ENCODE measurements at places on chromosomes 11 and 22.

DNA sequence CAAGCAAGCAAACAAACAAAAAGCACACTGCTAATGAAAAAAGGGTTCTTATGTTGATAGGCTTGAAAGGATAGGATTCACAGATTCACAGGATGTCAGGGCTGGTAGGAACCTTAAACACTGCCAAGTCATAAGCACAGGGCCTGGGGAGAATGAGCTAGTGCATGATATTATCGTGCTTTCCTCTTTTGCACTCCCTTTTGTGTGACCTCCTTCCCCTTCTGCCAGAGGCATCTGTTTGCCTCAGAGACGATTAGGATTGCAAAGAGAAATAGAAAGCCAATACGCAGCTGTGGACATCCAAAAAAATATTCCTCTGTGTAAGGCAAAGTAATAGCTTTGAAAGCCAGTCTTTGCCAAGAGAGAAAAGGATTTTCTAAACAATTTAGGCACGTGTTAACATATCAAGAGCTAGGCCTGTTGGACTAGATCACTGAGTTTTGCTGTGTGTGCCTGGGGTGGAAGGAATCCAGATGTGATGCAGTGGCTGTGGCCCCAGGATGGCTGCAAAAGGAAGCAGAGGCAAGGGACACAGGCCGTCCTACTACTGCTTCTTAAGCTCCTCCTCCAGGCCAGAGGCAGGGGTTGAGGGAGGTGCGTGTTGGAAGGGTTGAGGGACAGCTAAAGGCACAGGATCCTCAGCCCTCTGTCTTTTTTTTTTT lies 30.6 kb downstream of the MCHR1 start:
- no peak for DNase-seq

DNA sequence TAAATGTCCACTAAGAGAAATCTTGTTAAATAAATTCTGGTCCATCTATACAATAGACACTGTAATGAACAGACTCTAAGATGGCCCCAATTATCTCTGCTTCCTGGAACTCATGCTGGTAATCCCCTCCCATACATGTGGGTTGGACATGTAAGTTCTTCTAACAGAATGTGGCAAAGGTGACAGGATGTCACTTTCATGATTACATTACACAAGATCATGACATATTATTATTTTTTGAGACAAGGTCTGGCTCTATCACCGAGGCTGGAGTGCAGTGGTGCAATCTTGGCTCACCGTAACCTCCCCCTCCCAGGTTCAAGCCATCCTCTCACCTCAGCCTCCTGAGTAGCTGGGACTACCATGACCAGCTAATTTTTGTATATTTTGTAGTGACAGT lies 14.6 kb upstream of the NDUFC2 start:
- DNase-seq, result no peak

- no peak for DNase-seq
These were observed 127.8 kb downstream of the CHST1 start for GRCh38 chr11:45537614-45538013.

GRCh38 chr22:27159716-27160295 lies 502.4 kb downstream of the MIAT start:
- DNase-seq, result no peak

DNA sequence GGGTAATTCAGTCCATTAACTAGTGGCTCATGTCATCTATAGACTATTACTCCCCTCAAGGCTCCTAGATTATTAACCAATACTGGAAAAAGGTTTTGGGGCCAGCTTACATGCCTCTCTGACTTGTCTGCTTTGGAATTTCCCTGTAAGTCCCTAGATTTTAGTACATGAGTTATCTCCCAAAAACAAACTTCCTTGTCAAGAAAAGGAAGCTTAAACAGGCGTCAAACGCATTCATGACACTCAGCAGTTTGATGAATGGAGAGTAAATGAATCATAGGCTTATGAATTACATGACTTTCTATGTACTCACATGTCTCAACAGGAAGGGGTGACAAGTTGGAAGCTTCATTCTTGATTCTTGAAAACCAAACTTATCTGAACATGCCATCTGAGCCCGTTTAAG lies 70.8 kb downstream of the BLID start:
- DNase-seq, result no peak

DNA sequence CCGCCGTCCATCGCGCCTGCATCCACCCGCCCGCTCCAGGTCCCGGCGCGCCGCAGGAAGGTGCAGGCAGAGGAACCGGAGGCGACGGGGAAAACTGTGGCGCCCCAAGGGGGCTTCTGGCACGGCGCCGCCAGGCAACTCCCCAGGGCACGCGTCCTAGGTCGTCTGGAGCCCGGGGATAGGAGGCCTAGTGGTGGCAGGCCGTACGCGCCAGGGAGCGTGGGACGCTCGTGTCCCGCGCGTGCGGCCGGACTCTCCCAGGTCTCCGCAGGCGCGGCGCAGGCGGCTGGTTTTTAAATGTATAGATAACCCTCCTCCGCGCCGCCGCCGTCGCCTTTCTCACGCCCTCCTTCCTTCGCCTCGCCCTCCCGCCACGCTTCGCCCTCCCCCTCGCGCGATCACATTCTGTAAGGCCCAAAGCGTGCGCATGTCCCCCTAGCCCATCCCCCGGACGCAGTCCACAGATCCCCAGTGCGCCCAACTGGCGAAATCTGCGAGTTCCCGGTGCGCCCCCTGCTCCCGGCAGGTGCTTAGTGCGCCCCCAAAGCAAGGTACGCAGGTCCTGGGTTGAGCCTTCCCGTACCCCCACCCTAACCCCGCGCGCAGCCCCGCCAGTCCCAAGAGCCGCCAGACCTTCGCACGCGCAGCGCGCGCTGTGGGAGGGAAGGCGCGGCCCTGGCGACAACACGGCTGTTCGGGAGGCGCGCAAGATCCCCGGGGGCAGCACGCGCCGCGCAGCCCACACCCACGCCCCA lies at the start of gene ASCL2:
Gene ASCL2, minus strand, starts transcription at position 267 of the 755 bp plus-strand sequence. Its CDS starts 256 bp downstream, at position 11.
- DNase-seq, result no peak

- DNase-seq, result no peak
These were observed 9.6 kb upstream of the TMEM184B start for GRCh38 chr22:38282397-38282796.

- no peak for DNase-seq
These were observed 73.3 kb downstream of the TRMU start for GRCh38 chr22:46408568-46409506.

DNA sequence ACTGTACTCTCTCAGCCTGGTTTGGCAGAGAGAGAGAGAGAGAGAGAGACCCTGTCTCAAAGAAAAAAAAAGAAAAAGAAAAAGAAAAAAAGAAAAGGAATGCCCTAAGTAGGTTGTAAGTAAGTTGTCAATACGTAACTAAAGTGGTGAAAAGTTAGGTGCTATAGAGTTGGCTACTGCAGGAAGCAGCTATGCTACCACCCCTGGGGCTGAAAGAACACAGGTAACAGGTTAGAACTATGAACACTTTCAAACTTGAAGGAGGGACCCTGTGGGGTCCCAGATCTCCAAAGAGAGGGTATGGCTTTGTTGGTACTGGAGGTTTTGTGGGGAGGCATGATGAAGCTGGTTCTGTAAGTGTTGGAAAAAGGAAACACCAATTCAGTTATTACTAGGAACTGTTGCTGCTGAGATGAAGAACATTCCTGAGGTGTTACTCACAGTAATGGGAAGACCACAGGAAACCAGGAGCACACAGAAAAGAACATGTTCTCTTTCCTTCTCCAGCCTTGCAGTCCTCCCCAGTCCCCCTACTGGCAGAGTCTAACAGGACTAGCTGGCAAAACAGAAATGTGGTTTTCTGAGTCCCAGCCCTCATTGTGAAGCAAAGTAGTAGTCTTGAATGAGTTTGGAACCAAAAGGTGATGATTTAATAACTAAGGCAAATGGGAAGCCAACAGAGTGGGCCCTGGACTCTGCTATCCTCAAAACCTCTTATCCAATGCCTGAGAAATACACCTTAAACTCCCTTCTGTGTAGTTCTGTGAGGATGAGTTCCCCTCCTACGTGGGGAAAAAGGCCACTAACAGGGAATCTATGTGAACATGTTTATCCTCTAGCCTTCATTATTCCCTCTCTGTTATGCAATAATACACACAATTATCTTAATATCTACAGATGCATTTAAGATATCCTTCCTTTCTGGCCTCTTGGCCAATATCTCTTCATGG lies 427.0 kb upstream of the DDI1 start:
- DNase-seq, result no peak
